ENCODE measurements at places on chromosomes 16 and 17. TPM values are rescaled to one million over a fixed set of nuclear protein-coding genes. Genes with fewer than 3 reads are reported as not detected.

- DNase-seq, result peak; percentile 57
Measured at GRCh38 chr17:44363613-44364159, at the start of gene FAM171A2. Gene FAM171A2, minus strand, starts transcription at chr17:44363853. Its CDS starts 139 bp downstream, at chr17:44363714.

SSTR5 gene
- polyA plus RNA-seq, result not detected

DNA sequence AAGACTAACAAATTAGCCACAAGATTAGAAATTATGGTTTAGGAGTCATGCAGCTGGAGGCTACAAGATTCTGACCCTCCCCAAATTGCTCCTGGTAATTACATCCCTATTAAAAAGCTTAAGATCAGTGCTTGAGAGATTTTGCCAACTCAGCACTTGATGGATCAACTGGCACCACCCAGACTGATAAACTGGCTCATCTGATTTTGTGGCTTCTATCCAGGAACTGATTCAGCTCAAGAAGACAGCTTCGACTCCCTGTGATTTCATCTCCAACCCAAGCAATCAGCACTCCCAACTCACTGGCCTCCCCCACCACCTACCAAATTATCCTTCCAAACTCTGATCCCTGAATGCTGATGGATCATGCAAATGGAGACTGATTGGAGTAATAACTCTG is 94.8 kb downstream of the TNFRSF13B start:
- no peak for DNase-seq

- DNase-seq, result no peak
Measured at GRCh38 chr16:27289669-27290068, 21.1 kb upstream of the NSMCE1 start.
